ENCODE measurements at places on chromosomes 5 and 9.

DNA sequence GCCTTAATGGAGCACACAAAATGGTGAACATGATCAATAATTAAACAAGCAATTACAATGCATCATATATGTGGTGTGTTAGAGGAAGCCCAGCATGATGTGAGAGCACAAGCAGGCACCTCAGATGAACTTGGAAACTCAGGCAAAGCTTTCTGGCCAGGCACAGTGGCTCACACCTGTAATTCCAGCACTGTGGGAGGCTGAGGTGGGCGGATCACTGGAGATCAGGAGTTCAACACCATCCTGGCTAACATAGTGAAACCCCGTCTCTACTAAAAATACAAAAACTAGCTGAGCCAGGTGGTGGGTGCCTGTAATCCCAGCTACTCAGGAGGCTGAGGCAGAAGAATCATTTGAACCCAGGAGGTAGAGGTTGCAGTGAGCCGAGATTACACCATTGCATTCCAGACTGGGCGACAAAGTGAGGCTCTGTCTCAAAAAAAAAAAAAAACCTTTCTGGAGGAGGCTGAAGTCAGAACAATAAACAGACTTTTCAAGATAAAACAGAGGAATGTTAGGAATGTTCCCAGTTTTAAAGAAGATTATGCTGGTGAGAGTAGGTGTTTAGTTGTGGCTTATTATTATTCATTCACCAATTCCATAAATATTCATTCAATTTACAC is 159.4 kb downstream of the CEMIP2 start:
- no peak for DNase-seq

DNA sequence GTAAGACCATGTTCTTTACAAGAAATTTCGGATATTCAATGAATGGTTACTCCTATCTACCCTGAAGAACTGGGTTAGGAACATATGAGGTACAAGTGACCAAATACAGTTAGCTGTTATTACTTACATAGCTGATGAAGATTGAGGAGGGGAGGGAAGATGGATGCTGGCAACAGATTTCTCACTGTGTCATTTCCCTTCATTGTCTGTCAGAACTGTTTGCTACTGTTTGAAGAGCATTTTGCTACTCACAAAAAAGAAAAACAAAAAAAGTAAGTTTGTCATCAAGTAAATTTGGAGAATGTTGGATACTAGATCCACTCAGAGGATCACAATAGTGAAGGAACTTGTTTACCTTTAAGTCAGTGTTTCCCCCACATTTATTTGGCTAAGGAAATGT is 53.7 kb downstream of the ENC1 start:
- DNase-seq = no peak

- no peak for DNase-seq
Observed at GRCh38 chr9:137194388-137194787, 5.9 kb downstream of the SSNA1 start.

DNA sequence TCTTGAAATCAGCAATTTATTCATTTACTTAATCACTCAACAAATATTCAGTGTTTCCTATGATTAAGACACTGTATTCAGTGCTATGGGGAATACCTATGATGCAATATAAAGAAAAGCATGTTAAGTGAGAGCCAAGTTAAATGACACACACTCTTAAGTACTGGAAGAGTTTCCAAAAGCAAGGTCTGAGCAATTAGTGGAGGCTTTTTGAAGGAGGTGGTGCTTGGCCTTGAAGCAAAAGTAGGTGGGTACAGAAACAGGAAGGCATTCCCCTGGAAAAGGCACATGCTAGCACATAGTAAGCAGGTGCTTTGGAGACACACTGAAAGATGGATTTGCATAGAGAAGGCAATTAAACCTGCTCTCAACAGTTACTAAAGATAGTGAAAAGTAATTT is 4.0 kb downstream of the TSLP start:
- DNase-seq = no peak

DNA sequence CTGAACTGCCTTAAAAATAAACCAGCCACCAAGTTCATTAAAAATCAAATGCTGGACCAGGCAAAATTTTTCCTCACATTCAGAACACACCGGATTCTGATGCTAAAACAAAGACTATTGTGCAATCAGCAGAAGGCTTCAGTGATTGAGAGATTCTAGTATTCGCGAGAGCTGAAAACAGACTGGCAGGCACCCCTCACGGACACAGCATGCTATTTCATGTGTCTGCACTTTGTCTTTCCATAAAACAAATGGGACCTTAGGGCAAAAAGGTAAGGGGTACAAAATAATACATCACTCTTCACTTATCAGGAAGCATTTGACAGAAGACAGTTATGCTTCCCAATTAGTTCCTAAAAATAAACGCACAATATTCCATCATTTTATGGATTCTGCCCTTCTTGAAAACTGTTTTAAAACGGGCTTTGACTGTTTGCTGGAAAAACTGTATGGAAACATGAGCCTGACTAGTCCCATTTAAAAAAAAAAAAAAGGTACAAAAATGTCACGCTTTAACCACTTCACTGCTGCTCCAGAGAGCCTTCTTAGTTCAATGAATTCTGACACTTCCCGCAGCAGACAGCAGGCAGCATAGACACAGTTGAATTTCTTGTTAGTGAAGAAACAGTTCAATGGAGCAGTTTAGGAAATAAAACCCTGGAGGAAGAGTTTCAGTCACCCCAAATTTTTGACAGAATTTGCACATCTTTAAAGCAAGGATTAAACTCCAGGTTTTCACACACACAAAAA is 99.2 kb downstream of the MED27 start:
- no peak for DNase-seq

DNA sequence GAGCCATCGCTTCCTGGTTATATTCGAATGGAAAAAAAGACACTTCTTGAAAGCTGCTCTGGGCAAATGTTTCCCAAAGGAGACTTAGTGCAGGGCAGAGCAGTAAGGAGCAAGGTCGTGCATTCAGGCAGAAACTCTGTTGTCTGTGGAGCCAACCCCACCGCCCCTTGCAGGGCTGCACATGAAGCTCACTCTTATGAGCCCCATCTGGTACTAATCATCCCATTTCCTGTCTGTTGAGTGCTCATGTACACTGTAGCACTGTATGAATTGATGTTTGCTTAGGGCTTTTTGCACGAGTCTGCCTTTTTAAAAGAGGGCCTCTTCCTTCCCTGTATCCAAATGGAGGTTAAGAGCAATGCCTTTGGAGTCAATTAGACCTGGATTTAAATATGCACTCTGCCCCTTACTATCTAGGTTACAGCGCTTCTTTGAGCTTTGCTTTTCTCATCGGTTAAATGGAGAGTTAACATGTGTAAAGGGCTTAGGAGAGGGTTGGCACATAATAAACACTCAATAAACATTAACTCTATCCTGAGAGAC is 25.4 kb downstream of the HMHB1 start:
- DNase-seq = no peak

DNA sequence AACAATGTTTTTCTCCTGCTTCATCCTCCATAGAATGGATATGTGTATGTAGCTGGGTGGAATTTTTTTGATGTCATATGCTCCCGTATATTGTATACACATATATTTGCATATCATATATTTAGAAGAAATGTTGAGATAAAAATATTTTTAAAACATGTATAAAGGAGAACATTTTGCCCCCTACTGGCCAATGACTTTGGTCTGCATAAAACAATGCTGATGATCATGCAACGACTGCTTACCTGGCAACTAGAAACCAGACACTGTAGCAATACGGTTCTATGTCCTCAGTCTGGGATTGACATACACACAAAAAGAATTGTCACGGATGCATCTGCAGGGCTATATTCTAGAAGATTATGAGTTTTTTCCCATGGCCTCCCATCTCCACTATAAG is 503.6 kb downstream of the ELAVL2 start:
- DNase-seq = no peak

GRCh38 chr5:157509587-157509986 is 49.6 kb downstream of the NIPAL4 start:
- no peak for DNase-seq

- no peak for DNase-seq
Observed at GRCh38 chr9:35112257-35113020, 3.2 kb downstream of the ATOSB start.

DNA sequence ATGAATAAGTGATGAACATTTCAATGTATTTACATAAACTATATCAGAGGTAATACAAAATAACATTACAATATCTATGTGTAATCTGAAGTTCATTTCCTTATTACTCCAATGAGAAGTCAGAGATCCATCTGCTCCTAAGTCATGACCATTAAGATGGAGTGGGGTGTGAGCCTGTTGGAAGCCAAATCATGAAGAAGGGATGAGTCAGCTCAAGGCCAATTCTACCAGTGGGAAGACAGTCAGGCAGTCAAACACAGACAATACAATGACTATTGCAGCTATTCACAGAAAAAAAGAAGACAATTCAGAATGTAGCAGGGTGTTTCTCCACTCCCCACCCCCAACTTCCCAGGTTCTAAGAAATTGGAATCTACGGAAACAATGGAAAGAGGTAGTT is 155.0 kb downstream of the NFIB start:
- no peak for DNase-seq

DNA sequence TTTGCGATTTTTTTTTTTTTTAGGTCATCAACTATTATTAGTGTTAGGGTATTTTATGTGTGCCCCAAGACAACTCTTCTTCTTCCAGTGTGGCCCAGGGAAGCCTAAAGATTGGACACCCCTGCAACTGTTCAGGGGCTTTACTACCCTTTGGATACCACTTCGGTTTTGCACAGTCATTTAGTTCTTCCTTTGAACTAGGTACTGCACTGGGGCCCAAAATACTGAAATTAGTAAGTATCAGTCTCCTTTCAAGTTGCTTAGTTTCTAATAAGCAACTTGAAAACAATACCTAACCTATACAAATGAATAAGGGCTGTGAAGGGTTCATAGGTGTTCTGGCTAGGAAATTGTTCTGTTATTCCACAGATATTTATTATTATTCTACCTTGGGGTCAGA is 45.3 kb downstream of the CWC27 start:
- no peak for DNase-seq

GRCh38 chr5:164934039-164934438 is 1428.6 kb downstream of the MAT2B start:
- no peak for DNase-seq

GRCh38 chr5:32496104-32496503 is 51.6 kb upstream of the ZFR start:
- DNase-seq = no peak

- no peak for DNase-seq
Observed at GRCh38 chr5:66859526-66859925, 263.3 kb downstream of the MAST4 start.

- DNase-seq = peak; percentile 57
Observed at GRCh38 chr9:90102292-90102901, 497.6 kb downstream of the GADD45G start.

- DNase-seq = no peak
Observed at GRCh38 chr5:137022725-137023124, 476.4 kb downstream of the SPOCK1 start.

GRCh38 chr9:69824499-69825252 is 4.1 kb downstream of the CFAP95 start:
- DNase-seq = no peak

- no peak for DNase-seq
Observed at GRCh38 chr9:137308057-137308619, 6.1 kb upstream of the NRARP start.

DNA sequence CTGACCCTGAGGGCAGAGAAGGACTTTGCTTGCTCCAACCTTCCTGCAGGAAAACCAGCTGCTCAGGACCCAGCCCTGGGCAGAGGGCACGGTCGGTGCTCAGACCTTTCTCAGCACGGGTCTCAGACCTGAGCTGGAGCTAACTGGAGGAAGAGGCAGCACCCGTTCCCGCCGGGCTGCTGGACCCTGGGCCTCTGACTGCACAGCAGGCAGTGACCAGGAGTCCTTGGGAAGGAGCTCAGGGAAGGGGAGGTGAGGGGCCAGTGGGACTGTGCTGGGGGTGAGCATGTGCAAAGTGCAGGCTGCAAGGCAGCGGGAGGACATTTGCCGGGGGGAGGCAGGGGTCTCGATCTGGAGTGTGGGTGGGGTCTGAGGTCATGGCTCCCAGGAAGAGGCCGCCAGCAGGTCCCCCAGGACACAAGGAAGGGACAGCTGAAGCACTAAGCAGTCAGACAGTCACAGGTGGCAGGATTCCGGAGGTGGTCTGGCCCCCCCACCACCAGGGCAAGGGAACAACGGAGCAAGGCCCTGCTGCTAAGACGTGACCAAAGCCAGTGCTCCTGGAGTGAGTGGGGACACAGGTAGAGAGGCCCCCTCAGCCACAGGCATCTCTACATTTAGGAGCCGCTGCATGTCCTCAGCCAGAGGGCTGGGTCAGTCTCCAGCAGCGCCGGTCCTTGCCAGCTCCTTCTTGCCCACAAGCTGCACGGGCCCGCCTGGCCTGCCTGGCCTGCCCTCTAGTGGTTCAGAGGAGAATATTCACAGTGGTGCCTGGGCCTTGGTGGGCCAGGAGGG is 4.8 kb upstream of the DPM2 start:
- no peak for DNase-seq

DNA sequence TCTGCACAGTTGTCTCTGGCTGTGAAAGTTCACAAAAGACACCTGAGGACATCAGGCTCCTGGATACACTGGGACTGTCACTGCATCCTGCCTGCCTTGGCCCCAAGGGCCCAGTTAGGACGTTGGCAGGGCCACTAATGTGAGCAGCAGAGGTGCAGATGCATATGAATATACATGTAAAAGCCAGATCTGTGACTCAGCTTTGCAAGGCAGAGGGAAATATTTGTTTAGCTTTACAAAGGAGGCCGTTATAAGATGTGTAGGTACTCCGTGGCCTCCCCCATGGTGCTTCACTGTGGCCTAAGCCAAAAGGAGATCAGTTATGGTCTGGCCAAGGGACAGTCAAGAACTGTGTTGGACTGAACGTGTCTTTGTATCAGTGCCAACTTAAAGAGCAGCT is 4.1 kb upstream of the C1QTNF3 start:
- DNase-seq = no peak

DNA sequence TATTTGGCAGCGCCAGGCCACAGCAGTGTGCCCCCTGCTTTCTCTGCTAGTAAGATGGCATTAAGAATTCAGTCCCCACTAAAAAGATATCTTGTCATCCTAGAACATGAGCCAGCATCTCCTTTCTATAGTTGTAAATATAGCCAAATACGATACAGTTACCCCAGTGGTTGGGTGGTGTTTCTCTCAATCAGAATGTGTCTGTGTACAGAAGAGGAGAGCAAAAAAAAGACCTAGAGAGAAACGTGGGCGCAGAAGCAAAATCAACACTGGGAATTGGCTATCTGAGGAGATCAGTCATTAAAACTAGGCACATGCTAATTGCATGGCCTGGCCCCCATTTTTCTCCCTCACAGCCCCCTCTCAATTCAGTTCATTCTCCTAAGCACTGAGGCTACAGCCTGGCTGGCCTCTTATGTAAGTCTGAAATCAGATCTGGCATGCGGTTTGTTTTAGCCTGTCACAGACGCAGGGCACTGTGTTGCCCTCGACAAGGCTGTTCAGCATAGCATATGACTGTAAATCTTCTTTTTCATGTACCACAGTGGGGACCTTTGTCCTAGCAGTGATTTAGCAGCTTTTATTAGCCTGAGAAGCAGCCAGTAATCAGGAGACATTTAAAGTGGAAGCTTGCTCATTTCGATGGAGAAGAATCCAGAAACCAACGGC is 57.8 kb downstream of the RORB start:
- DNase-seq = no peak

GRCh38 chr5:39947657-39948056 is 522.9 kb upstream of the DAB2 start:
- DNase-seq = no peak

GRCh38 chr9:115637661-115638060 is 515.9 kb upstream of the PAPPA start:
- DNase-seq = no peak

- no peak for DNase-seq
Observed at GRCh38 chr5:1311439-1312055, 16.7 kb upstream of the TERT start.

All from spinal cord (tissue), 10 donors.